Fibroblast of skin of left quadriceps (primary cell): ENCODE measurements at places on chromosomes 1 and 21.

GRCh38 chr1:185788386-185788785, 54.2 kb downstream of the HMCN1 start:
- no peak for DNase-seq

- DNase-seq: no peak
Measured at GRCh38 chr21:41973427-41973831, 19.6 kb upstream of the C2CD2 start.

DNA sequence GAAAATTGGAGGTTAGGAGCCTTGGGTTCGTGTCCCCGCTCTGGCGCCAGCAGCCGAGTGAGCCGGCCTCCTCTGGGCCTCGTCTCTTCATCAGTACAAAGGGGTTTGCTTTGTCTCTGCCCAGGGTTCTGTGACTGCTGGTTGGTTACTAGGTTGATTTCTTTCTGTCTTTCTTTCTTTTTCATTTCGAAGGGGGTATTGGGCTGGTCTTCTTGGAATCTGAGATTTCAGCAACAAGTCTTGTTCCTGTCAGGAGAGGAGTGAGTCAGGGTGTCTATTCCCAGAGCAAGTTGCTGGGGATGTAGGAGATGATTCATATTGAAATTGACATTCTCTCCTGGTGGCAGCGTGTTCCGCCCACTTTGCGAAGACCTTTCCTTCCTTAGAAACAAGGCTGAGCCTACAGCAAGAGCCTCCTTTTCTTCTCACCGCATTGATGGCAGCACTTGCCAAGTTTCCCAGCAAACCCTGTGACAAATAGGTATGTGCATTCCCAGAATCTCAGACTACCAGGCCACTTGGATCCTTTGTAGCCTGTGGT, 79.2 kb downstream of the MAN1C1 start:
- DNase-seq: peak; percentile 81

- DNase-seq: no peak
Measured at GRCh38 chr1:41030872-41031616, 9.5 kb upstream of the SLFNL1 start.

- DNase-seq: peak; percentile 29
Measured at GRCh38 chr1:219676012-219676765, 63.3 kb upstream of the ZC3H11B start.

GRCh38 chr1:214540324-214540723, 11.1 kb downstream of the PTPN14 start:
- DNase-seq: no peak

DNA sequence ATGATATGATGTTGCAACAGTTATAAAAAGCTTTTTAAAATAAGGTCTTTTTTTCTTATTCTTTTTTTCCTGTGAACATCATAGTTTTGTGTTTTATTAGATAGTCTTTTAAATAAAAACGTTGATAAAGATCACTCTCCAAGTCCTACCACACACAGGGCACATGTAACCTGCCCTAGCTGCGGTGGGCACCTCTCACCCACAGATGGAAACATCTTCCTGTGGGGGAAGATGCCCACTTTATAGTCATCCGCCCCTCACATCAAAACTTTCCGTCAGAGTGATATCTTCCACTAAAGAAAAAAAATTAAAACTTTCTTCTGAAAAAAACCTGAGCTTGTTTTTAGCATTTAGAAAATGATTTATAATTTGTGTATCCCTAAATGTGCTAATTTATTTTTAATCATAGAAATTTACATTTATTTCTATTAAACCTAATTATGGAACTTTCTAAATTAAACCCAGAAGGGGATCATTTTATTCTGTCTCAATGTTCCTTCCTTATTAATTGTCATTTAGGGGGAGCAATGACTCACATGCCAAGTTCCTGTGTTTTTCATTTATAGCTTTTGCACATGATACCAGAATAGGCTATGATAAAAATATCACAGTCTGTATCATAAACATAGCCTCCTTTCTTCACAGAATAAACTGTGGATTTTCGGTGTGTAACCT, 24.7 kb downstream of the TNFRSF9 start:
- no peak for DNase-seq

DNA sequence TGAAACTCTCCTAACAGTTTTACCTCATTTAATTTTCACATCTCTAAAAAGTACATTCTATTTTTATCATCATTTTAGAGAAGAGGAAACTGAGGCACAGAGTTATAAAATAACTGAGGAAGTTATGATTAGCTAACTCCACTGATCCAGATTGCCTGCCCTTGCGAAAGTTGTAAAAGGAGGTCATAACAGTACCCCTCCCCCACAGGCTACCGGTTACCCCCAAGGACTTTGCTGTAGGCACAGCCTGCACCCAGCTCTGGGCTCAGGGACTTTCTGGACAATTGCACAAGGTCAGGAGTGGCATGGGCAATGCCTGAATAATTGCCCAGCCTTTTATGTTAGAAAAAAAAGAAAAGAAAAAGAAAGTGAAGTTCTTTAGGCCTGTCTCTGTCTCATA, 22.7 kb downstream of the PIGM start:
- DNase-seq: no peak

DNA sequence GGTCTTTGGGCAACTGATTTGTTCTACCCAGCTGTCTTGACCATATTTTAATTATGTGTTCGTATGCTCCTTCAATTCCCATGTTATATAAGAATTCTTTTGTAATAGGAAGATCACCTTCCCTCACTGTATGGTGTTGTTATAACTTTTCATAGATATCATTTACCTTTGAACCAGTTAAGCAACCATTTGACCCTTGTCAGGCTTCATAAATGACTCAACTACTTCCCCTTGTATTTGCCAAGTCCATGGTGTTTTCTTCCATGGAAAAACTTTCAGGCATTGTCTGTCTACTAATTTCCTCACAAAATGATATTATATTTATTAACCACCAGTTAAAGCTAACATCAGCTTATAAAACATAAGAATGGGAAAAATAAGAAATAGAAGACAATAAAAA, 5.1 kb downstream of the BPNT1 start:
- DNase-seq: no peak

DNA sequence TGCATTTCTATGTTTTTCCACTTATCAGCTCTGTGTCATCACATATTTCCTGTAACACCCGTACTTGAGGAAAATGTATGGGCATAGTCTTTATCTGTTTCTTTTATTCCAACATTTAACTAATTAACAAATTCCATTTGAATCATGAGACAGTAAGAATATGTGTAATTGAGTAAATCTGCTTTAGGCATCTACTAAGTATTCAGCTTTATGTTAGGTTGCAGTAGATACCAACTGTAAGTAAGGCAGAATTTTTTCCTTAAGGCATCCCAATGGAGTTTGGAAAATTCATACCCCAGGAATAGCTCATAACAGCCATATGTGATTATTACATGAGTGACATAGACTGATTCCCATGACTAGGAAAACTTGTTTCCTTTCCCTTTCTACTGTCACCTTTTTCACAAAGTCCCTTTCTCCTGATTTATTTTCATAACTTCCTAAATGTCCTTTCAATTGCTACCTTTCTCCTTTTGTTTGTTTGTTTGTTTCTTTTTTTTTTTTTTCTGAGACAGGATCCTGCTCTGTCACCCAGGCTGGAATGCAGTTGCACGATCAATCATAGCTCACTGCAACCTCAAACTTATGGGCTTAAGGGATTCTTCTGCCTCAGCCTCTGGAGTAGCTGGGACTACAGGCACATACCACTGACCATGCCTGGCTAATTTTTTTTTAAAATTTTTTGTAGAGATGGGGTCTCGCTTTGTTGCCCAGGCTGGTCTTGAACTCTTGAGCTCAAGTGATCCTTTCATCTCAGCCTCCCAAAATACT, 59.8 kb upstream of the CACYBP start:
- no peak for DNase-seq

GRCh38 chr1:27603309-27603680, 649 bp downstream of the AHDC1 start:
- DNase-seq: no peak

DNA sequence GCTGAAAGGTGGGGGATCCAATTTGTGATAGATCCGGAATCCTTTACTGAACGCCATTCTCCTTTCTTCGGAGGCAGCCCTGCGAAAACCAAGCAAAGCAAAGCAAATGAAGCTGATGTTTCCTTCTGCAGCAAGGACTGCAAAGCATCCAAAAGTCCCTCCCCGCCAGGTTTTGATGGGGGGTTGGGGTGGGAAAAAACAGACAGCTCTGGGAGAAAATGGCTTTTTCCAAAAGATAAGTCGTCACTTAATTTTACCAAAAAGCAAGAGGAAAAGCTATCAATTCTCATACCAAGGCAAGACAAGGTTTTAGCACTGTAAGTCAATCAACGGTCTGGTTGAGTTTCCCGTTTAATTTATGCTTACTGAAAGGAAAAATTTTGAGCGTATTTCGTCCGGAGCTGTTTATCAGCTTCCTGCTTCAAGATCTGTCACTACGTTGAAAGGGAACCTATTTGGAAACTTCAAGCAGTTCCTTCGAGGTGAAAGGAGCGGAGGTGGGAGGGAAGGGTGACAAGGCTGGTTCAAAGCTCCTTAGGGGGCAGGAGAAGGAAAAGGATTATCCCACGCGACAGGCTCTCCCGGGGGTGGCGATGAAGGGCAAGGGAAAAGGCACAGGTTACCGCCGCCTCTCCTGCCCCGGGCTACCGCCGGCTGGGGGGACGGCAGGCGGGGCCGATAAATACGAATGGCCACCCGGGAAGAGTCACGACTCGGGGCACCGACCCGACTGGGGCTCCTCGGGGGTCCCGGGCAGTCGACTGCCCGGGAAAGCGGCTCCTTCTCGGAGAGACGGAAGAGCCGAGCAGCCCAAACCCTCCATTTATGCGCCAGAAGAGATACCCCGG, 750 bp downstream of the SYNJ1 start:
- DNase-seq: no peak

- DNase-seq: no peak
Measured at GRCh38 chr21:42654913-42655795, 1.7 kb downstream of the PDE9A start.

DNA sequence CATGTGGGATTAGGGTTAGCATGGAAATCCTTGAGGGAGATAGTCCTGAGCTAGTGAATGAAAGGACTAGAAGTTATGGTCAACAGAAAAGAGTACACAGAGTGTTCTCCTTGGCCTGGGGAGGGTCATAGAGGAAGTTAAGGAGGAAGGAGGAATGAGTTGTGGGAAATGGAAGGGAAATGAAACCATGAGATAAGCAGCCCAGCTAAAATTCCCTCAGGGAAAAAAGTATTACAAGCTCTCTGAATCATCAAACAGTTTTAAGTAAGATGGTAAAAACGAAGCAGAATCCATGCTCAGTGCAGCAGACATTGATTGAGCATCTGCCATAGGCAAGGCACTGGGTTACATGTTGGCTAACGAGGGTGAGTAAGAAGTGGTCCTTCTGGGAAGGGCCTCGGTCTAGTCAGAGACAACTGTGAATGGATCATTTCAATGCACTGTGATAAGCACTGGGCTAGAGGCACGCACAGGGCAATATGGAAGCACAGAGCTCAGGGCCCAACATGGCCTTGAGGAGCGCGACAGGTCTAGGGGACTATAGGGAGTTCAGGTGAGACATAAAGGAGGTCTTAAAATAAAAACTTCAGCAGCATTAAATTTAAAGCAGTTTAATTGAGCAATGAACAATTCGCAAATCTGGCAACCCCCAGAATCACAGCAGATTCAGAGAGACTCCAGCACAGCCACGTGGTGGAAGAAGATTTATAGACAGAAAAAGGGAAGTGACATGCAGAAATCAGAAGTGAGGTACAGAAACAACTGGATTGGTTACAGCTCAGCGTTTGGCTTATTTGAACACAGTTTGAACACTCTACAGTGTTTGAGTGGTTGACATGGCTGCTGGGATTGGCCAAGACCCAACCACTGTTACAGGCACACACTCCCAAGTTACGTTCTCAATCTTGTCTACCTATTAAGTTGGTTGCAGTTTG, 219.5 kb downstream of the HLX start:
- DNase-seq: no peak

GRCh38 chr1:225774281-225775147, 3.1 kb upstream of the SRP9 start:
- no peak for DNase-seq

- DNase-seq: no peak
Measured at GRCh38 chr1:89089962-89090361, 25.0 kb upstream of the GBP1 start.

- no peak for DNase-seq
Measured at GRCh38 chr1:31739346-31739745, 24.8 kb downstream of the ADGRB2 start.

- no peak for DNase-seq
Measured at GRCh38 chr1:2848006-2848670, 46.6 kb upstream of the TTC34 start.

- DNase-seq: no peak
Measured at GRCh38 chr1:55928576-55928975, 650.8 kb downstream of the PLPP3 start.

- DNase-seq: no peak
Measured at GRCh38 chr1:110208916-110209645, 1.0 kb upstream of the KCNC4 start.

GRCh38 chr1:163864207-163864606, 542.5 kb downstream of the NUF2 start:
- DNase-seq: no peak

DNA sequence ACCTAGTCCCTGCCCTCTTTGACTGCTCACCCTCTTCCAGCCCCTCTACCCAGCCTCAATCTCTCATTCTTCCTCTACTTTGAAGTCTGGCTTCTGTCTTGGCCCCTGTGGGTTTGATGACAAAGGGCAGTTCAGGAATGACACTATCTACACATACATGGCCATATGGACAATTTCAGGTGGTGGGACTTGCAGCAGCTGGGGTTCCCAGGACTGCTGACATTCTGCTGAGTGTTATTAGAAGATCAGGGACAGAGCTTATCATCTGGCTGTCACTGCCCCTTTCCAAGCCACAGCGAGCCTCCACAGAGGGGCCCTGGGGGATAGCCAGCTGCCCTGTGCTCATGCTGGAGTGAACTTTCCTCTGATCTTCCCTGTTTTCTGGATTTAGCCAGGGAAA, 97.4 kb upstream of the IPO9 start:
- no peak for DNase-seq

- peak; percentile 41 for DNase-seq
Measured at GRCh38 chr1:161921990-161922389, 101.7 kb downstream of the OLFML2B start.

DNA sequence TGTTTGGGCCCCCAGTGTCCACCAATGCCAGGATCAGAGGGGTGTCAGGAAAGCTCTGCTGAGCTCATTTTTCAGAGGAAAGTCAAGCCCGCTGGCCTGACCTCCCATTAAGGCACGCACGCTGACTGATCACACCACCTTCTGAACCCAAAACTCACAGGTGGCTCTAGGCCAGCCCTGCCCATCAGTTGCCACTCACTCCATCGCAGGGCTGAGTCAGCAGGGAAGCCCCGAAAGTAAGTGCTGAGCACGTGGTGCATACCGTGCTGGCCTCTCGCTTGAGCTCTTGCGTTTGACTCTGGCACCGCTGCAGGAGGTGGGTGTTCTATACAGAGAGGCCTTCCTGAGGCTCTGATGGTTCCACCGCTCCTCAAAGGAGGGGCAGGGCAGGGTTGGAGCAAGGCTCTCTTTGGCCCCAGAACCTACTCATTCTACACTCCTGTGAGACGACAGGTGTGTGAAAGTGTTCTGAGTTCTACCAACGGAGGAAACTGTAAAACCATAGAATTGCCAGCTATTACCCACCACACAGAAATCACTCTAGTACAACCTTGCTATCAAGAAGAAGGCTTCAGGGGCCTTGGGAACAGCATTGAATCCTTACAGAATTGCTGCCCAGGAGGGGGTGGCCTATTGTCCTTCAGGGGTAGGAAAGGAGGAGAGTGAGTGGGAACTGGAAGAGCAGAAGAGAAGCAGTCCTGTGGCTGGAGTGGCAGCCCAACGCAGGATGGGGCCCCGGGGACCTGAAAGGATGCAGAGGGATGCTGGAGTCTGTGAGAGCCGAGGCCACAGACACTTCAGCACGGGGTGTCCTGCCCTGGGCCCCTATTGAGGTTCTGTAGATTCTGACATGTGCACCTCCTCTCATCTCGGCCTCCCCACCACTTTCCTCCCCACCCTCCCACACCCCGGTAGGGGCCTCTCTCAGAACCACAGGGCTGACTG, 214.7 kb upstream of the EDN2 start:
- no peak for DNase-seq
